ENCODE measurements at places on chromosomes 1 and 21.
A peak's percentile ranks its signal among the peaks of the same experiment; 100 is the strongest.

- no peak for DNase-seq
These were observed 40.7 kb downstream of the SIPA1L2 start for GRCh38 chr1:232589111-232589811.

DNA sequence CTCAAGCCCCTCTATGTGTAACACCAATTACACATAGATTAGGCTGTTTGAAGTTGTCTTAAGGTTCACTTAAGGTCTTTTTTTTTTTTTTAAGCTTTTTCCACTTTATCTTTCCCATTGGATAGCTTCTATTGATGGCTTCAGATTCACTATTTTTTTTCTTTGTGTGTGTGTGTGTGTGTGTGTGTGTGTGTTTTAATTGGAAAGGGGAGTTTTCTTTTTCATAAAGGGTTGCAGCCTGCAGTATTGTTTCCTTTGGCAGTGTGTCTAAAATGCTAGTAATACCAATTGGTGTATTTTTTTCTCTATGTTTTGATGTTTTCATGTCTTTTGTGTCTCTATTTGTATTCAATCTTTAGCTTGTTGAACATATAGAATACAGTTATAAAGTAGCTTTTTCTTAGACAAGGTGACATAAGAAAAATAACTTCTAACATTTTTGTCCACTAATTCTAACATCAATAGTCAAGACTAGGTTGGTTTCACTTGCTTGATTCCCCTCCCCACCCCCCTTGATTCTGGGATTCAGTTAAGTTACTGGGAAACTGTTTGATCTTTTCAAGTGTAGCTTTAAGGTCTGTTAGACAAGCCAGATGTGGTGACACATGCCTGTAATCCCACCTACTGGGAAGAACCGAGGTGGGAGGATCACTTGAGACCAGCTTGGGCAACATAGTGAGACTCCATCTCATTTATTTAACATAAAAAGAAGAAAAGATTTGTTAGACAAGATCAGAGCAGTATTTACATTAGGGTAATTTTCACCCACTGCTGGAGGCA, 21.4 kb downstream of the PRRC2C start:
- no peak for DNase-seq

DNA sequence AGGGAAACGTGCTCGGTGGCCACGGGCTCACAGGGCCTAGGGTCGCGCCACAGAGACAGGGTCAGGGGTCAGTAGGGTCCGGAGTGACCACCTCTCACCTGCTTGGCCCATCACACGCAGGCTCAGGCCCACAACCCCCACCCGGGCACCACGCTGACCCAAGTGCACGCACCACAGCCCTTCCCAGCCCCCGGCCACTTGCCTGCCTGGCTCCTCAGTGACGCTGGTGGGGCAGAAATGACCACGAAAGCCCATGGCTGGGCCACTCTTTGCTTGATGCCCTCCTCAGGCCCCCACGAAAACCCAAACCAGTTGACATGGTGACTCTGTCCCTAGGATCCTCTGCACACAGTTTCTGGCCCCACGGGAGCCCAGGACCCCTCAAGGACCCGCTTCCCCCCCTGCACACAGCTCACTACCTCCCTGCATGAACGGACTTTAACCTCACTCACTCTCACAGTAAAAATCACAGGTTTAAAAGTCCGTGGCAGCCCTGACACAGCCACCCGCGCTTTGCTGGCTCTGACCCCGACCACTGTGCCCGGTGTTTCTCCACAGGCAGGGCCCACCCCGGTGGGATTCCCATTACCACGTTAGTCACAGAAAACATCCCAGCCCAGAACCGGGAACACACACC, 20.7 kb downstream of the NADK start:
- DNase-seq: no peak

GRCh38 chr1:163877016-163877415, 555.3 kb downstream of the NUF2 start:
- no peak for DNase-seq

DNA sequence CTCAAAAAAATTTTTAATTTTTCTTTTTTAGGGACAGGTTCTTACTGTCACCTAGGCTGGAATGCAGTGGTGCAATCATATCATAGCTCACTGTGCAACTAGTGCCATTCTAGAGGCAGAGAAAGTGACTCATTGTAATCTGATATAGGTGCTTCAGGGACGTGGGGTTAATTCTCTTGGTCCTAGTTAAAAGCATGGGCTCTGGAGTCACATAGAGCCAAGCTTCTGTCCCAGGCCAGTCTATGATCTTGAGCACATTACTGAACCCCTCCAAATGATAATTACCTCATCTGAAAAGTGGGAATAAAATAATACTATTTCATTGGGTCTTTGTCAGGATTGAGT, 1.1 kb upstream of the ADIPOR1 start:
- no peak for DNase-seq

GRCh38 chr21:27422435-27422834, 455.5 kb upstream of the ADAMTS5 start:
- no peak for DNase-seq

- DNase-seq: no peak
These were observed 44.2 kb downstream of the PKNOX1 start for GRCh38 chr21:43018519-43018918.

DNA sequence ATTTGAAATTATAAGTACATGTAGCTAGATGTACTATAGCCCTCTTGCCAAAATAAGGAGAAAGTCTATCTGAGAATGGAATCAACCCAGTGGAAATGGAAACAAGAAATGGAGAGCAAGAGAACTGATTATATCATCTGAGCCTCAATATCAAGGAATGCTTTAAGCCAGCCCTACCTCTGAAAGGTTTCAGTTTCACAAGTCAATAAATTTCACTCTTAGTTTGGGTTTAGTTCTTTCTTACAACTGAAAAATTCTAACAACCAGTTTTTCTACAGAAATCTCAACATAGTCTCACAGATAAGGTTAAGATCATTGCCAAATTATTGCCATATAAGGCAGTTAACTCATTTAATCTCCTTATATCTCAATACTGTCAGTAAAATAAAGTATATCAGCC, 80.0 kb downstream of the EPS15 start:
- DNase-seq: peak; percentile 27

DNA sequence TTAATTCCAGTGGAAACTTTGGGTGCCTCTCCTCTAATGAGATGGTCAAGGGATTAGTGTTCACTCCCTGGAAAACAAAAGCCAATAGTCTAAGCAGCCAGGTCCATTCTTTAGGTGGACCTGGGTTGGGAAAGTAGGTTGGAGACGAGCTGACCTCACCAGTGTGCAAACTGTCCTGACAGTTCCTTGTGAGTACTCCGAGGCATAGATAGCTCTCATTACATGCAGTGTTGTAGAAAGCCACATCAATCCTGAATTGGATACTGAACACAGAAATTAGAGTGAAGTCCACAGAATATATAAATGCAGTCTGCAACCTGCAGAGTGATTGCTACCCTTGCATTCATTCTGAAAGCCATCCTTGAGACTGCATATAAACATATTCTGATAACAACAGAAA, 675.1 kb upstream of the CXADR start:
- no peak for DNase-seq

DNA sequence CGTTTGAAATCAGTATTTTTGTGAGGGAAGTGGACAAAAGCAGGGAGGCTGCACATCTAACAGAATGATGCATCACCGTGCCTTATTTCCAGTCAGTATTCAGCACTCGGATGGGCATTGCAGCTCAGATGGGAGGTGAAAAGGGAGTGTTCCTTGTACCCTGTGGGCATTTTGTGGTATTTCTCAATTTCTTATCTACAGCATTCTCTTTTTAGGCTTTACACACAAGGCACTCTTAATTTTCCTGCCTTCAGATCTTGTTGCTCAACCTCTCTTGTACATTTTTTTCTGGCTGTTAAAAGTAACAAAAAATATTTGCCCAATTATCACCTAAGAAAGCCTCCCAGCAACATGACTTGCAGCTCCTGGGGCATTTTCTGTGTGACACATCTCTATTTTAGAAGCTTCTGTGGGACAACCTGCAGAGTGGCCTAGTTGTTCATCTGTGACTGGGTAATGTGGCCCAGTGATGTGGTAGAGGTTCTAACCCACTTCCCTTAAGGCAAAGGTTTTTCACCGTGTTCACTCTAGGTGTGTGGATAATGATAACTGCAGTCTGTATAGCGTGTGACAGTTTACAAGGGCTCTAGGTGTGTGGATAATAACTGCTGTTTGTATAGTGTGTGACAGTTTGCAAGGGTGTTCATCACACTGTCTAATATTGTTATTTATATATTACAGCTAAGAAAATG, 257.2 kb downstream of the PTGER3 start:
- no peak for DNase-seq

DNA sequence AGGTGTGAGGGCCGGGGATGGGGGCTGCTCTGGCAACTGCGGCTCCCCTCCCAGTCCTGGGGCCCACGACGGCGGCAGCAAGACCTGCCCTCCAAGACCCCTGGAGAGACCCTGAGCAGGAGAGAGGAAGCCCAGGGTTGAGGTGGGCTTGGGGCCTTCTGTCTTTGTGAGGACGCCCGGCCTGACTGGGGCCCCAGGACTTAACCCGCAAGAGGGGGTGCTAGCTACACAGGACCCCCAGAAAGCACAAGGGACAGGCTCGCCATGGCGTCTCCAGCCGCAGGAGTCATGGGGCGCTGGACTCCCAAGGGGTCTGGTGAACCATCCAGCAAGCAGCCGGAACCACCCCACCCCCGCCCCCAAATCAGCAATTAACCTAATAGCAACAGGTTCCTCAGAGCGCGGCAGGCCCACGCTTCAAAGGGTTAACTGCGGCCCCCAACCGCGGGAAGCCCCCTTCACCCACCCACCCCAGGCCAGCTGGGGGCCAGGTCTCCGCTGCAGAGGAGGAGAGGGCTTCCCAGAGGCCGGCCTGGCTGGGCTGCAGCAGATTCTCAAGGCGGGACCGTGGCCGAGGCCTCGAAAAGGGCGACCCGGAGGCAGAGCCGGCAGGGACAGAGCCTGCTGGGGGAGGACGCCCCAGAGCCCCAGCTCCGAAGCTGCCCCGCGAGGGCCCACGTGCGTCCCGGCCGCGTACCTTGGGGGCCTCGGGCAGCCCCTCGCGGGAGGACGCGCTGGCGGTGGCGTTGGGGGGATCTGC, 525 bp downstream of the C1QTNF12 start:
- DNase-seq: no peak

- no peak for DNase-seq
These were observed 2.0 kb downstream of the ARHGEF16 start for GRCh38 chr1:3456449-3456963.

GRCh38 chr1:245180496-245181157, 25.8 kb downstream of the KIF26B start:
- no peak for DNase-seq

GRCh38 chr1:199945591-199945990, 81.9 kb upstream of the NR5A2 start:
- DNase-seq: peak; percentile 40

- no peak for DNase-seq
These were observed 21.5 kb downstream of the SPATA6 start for GRCh38 chr1:48450505-48450904.

DNA sequence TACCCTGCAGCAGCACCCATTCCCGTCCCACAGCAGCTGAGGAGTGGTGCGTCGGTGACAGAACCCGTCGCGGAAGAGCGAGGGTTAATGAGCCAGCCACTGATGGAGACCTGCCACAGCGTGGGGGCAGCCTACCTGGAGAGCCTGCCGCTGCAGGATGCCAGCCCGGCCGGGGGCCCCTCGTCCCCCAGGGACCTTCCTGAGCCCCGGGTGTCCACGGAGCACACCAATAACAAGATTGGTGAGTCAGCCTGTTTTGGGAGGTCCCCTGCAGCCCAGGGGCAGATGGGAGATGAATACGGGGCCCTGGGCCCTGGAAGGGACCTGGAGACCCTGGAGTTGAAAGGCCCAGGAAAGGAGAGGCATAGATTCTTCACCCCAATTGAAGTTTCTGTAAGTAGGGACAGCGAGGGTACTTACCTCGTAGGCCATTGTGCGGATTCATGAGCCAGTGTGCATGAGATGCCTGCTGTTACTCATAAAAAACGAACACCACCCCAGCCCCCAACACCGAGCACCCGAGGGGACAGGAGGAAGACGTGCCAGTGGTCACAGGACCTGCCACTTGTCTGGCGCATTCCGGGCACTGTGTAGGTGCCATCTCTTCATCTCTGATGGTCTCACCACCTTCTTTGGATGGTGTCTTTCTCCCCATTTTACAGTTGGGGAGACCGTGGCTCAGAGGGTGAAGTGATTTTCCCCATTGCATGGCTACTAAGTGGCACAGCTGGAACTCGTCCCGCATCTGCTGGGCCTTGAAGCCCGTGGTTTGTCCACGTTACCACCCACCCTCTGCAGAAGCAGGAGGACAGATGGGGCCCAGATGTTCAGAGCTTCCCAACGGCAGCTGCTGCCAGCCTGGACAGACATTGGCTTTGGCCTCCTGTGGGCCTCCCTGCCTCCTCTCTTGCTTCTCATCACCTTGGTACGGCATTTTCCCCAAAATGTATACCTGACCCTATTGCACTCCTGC, 28.3 kb upstream of the TNFRSF1B start:
- DNase-seq: no peak

DNA sequence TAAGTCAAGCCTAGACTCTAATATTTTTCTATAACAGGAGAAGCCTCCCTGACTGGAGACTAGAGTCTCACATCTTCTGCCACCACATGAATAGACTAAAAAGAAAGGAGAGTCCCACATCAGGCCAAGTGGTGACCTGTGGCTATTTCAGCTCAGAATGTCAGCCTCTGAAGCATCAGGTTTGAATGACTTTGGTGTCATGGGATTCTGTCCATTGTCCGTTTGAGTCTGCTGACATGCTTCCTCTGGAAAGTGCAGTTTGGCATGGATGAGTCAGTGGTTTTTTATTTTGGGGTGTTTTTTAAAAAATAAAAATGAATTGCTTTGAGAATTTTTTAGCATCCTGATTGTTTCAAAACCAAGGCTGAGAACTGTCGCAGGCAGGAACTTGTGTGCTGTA, 19.5 kb downstream of the DYRK3 start:
- peak; percentile 64 for DNase-seq

DNA sequence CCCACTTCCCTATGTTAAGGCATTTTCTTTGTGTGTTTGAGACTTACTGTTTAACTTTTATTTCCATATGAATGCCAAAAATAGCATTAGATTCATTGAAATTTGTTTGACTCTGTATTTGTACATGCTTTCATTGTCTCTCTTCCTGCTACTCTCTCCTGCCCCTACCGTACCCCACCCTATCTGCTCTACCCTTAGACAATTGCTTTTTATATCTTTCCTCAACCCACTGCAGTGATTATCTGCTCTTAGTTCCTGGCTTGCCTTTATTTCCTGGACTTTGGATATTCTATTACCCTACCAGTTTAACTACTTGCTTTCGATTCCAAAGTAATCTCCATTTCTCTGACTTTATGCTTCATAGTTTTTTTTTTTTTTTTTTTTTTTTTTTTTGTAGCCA, 10.5 kb downstream of the RAVER2 start:
- no peak for DNase-seq

GRCh38 chr1:220485131-220485530, 42.8 kb upstream of the MARK1 start:
- DNase-seq: no peak

GRCh38 chr1:108669679-108670078, 8.8 kb upstream of the HENMT1 start:
- no peak for DNase-seq

GRCh38 chr21:38303300-38303699, 46.5 kb downstream of the KCNJ15 start:
- DNase-seq: peak; percentile 43

- DNase-seq: no peak
These were observed 23.5 kb downstream of the NTPCR start for GRCh38 chr1:232973652-232974611.

GRCh38 chr1:85361606-85362296, 85.3 kb upstream of the BCL10 start:
- DNase-seq: no peak
